ENCODE measurements at places on chromosomes 4 and X.

- no peak for DNase-seq
Measured at GRCh38 chr4:39525822-39526690, 1.2 kb downstream of the UGDH start.

DNA sequence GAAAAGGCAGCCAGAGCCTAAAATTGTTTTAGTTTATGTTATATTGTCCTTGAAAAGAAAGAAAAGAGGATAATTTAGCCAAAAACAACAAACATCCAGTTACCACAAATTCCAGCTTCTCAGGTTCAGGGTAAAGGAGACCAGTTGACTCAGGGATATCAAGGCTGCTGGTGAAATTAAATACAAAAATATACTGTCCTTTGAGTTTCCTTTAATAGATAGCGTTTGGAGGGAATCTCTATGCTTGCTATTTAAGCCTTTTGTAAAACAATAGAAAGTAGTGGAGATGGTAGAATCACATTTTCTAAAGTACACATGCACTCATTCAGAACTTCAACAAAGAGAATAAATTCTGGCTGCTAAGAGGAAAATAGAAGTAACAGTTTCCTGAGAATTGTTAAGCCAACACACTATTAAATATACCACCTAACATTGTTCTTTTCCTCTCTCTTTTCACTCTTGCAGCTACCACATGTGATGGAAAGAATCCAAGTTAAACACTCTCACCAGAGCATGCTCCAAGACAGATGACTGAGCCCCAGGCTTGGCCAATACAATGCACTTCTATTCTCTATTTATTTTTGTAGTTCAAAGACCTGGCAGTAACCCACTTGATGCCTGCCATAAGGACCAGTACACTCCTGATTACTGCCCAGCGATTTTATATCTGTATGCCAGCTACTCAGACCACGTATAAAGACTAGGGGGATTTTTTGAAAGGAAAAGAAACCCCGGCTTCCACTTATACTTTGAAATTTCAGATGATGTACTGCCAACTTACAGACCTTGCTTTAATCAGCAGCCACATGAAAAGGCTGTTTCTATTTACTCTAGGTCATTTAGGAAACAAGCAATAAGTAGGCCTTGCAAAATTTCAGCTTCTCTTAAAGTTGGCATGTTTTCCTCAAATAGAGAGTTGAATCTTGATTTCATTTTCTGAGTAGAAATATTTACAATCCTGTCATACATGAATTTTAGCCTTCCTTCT is 756.9 kb downstream of the FAT4 start:
- no peak for DNase-seq

- DNase-seq = no peak
Measured at GRCh38 chrX:139559383-139560042, 29.0 kb downstream of the F9 start.

GRCh38 chr4:30952526-30953219 is 232.5 kb downstream of the PCDH7 start:
- no peak for DNase-seq

DNA sequence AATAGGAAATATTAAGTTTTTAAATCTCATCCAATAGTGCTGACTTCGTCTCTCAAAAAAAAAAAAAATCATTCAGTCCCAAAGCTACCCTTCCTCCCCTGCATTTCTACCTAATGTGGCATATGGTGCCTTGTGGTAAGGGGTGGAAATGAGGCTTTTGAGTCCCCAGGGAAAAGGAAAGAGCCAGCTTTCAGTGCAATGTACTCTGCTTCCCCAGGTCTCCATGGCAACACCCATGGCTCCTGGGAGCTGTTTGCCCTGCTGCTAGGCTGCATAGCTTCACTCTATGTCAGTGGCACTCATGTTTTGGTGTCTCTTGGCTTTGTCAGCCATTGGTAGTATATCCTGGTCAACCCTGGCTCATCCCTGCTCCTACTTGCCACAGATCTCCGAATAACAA is 175.9 kb downstream of the SLC39A8 start:
- no peak for DNase-seq

DNA sequence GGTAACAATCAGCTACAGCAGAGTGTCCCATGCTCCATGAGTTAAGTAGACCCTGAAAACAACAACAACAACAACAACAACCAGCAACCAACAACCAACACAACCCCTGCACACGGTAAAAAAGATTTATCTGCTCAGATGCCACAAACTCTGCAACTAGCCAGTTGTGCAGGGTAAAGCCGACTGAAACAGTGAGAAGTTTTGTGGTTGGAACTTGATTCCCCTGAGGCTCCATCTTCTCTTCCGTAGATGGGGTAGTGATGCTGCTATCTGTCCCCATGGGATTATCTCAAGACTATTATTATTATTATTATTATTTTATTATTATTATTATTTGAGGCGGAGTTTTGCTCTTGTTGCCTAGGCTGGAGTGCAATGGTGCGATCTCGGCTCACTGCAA is 50.6 kb upstream of the RAPGEF2 start:
- no peak for DNase-seq

GRCh38 chr4:99221980-99222379 is 2.9 kb upstream of the ADH6 start:
- DNase-seq = no peak

DNA sequence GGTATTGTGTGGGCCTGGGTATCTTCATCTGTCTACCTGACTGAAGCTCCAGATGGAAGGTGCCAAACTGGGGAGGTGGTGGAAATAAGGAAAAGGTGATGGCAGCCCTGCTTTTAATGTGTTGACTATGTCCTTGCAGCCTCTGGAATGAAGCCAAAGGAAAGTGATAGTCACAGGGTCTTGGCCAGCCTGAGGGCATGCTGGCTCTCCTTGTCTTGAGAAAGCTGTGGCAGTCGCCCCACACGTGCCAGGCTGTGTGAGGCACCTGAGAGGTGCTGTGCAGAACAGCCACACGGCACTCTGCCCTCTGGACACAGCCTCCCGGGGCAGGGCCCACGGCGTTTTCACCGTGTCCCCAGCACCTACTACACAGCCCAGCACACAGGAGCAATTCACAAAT is 77.6 kb downstream of the NAT8L start:
- DNase-seq = no peak

- no peak for DNase-seq
Measured at GRCh38 chr4:155025762-155026457, 182.5 kb upstream of the NPY2R start.

DNA sequence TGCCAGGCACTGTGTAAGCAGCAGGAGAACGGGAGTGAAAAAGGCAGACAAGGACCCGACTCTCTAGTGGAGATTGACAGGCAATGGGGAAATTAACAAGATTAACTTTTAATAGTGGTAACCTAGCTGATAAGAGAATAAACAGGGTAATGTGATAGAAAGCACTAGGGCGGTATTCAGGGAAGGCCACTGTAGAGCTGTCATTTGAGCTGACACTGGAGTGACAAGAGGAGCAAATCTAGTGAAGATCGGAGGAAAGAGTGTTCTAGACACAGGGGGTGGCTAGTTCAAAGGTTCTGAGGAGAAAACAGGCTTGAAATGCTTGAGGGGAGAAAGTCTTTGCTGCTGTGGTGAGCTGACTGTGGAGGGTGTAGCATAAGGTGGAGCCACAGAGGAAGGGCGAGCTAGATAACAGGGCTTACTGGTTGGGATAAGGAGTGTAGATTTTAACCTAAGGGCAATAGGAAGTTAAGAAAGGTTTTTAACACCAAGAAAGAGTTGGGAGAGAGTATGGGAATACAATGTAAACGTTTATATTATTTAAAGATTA is 122.8 kb downstream of the SLC10A7 start:
- DNase-seq = no peak

DNA sequence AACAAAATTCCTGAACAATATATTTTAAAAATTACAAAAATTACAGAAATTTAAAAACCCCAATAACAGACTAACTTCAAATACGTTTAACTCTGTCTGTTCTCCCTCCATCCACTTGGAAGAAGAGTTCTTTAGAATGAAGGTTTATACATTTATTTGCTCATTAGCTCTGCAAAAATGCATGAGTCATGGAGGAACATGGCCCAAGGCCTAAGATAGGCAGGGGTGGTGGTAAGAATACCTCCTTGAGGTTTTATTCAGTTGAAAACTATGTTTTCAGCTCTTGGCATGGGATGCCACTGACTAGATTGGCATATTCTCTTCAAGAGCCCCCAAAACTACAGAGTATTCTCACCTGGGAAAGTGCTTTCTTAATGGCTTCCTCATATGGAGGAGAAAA is 8.8 kb upstream of the LRRC66 start:
- DNase-seq = no peak

- DNase-seq = no peak
Measured at GRCh38 chrX:152638443-152638904, 779 bp downstream of the GABRQ start.

DNA sequence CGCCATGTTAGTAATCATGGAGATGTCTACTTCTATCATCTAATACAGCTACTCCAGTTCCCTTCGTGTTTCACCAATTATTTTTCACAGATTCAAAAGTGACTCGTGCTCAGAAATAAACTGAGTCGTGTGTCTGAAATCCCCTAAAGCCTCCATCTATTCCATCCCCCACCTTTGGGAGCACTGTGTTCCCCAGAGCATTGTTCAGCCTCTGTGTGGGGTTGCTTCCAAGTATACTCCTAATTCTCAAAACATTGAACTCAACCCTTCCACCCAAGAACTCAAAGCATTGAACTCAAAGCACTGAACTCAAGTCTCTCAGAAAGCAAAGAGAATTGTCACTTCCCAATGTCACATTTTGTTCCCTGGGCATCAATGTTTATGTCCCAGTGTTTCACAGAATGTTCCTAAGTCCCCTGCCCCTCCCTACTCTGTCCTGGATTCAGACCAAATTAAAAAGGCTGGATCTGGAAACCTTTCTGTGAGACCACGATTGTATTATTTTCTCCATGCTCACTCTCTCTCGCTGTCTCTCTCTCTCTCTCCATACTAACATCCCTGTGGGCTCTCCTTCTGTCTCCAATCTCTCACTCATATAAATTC is 138.5 kb upstream of the QRFPR start:
- no peak for DNase-seq

- DNase-seq = no peak
Measured at GRCh38 chr4:88054901-88055300, 47.5 kb downstream of the PKD2 start.

DNA sequence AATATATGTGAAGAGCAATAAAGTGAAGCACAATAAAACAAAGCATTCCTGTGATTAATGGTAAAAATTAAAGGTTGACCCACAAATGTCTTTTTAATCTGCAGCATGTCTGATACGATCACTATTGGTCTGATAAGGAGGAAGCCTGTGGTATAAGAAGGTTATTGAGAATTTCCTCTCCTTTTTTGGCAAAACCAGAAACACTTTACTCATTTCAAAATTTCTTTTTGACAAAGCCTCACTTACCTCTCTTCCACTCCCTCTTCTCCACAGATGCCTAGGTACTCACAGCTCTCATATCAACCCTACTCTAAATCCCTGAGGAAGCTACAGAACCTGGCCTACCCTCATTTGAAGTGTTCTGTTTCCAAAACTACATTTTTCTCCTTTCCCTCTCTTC is 56.1 kb downstream of the TSPAN5 start:
- no peak for DNase-seq

- no peak for DNase-seq
Measured at GRCh38 chr4:83860200-83860599, 324.3 kb downstream of the GPAT3 start.

DNA sequence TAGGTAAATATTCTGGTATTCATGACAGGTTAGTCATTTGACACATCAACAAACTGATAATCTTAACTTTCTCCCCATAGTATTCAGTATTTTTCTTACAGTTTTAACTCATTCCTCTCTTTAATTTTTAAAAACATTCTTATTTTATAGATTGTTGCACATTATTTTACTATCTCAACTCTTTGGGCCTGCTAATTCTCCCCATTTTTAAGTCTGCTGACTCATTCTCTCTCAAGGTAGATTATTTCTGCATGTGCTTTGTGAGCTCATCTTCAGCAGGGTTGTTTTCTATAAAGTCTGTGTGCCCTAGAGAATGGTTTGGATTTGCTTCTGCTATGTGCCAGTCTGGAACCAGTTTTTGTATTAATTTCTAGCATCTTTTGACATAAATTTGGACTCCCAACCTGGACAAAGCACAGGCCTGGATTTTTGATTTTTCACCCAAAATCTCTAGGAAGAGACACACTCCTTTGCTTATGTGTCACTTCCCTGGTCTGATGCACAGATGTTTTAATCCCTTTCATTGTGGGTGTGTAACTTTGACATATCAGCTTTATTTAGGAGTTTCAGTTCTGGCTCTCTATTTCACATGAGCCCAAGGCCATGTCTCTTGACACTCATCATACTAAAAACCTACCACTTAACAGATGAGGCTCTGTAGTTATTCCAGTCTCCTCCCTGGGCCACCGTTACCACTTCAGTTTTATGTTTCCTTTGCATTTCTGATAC is 194.3 kb upstream of the PGRMC2 start:
- no peak for DNase-seq

GRCh38 chr4:59838236-59838635 is 1361.9 kb upstream of the ADGRL3 start:
- no peak for DNase-seq

DNA sequence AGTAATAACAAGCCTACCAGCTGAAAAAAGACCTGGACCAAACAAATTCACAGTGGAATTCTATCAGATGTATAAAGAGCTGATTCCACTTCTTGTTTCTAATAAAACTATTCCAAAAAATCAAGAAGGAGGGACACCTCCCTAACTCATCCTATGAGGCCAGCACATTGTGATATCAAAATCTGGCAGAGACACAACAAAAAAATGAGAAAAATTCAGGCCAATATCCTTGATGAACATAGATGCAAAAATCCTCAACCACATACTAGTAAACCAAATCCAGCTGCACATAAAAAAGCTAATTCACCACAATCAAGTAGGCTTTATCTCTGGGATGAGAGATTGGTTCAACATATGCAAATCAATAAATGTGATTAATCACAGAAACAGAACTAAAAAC is 147.9 kb upstream of the NEIL3 start:
- no peak for DNase-seq

DNA sequence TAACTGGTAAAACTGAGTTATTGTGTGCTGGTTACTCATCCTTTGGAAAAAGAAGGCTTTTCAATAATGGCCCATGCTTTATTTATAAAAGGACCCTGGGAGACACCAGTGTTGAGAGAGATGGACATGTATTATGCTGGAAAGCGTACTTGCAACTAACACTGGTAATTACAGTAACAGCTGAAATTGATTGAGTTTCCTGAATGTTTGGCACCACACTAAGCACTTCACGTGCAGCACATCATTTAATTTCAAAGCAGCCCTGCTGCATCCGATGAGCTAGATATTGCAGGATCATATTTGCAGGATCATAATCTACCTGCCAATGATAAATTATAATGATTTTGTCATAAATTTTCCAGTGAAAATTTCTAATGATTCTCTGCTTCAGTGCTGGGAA is 81.5 kb downstream of the QRFPR start:
- DNase-seq = no peak

DNA sequence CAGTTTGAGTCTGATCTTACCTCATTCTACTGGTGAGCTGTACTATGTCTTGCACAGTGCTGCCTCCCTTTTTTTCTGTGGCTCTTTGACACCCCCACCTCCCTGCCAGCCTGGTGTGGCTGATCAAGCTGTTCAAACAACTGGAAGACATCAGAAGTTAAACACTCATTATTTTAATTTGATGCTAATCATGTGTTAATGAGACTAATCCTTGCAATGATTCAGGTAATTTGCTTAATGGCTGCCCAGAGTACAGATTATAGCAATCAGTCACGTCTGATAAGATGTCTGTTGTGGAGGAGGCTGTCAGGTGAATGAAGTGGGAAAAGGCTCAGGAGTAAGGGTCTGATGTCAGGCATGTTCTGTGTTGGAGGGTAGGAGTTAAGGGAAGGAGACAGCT is 87.4 kb upstream of the GK2 start:
- DNase-seq = no peak
